EL (cell line): ENCODE measurements at places on chromosomes 7 and 10.

- no peak for DNase-seq
Observed at GRCh38 chr7:15816835-15817426, 130.4 kb upstream of the MEOX2 start.

DNA sequence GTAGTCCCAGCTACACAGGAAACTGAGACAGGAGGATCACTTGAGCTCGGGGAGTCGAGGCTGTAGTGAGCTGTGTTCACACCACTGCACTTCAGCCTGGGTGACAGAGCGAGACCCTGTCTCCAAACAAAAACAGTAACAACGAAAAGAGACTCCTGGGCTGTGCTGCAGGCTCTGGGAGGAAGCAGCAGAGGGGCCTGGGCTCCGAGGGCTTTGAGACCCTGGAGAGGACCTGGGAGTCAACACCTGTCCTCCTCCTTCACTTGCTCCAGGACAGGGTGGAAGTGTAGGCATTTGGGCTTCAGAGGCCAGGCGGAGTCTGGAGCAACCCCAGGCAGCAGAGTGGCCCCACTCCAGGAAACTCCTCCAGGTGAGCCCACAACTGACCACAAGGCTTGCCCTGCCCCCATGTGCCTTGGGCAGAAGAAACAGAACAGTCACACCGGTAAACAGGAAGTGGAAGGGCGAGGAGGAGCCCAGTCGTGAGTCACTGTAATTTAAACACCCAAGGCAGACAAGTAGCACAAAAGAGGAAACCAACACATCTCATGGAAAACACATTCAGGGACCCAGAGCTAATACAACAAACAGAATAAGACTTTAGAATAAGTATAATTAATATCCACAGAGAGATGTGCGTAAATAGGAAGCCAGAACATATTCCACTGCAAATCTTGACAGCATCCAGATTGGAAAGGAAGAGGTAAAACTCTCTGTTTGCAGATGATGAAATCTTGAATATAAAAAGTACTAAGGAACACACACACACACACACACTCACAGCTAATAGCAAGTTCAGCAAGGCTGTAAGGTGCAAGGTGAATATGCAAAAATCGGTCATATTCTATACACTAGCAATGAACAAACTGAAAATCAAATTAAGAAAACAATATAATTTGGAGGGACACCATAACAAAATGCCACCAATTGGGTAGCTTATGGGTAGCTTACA lies 20.5 kb upstream of the RASGEF1A start:
- DNase-seq: no peak

DNA sequence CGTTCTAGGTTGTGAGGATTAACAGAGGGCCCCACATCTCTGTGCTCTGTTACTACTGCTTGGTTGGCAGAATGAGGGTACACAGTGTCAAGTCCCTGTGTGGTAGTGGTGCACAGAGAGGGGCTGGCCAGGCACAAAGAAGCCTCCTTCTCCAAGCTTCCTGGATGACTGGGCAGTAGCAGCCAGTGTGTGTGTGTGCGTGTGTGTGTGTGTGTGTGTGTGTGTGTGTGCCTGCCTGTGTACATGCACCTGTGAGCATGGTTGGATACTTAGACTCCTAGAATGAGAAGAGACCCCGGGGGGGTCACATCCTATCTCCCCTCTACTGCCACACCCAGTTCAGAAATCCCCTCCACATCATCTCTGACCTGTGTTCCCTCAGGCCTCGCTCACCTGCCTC lies 146.7 kb upstream of the UNC5B start:
- no peak for DNase-seq

GRCh38 chr7:156386097-156386496 lies 254.5 kb upstream of the RNF32 start:
- no peak for DNase-seq

DNA sequence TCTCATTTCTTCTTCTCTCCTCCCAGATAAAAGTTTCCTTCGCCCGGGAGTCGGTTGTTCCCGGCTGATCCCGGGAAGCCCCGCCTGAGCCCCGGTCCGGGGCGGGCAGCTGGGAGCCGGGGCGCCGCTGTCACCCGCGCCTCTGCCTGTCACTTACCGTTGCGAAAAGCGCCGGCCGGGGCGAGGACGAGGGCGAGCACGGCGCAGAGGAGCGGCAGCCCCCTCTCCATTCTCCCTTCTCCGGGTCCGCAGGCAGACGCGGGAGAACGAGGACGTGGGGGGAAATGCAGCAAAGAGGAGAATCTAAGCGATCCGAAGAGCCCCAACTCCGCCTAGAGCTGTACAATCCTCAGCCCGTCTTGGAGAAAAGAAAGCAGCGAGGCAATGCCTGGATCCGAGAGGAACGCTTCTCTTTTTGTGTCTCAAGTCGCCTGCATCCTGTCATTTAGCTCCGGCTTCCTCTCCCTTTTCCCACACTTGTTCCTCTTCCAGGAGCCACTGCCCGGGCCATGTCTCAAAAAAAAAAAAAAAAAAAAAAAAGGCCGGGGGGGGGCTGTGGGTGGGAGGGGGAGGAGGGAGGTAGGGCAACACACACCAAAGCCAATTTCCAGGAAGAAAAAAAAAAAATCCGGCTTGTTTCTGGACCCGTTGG lies at the start of gene NRP1:
Gene NRP1, minus strand, starts transcription at position 515 of the 652 bp plus-strand sequence. Its CDS starts 285 bp downstream, at position 230.
- no peak for DNase-seq
